ENCODE measurements at places on chromosomes 16 and 17.

DNA sequence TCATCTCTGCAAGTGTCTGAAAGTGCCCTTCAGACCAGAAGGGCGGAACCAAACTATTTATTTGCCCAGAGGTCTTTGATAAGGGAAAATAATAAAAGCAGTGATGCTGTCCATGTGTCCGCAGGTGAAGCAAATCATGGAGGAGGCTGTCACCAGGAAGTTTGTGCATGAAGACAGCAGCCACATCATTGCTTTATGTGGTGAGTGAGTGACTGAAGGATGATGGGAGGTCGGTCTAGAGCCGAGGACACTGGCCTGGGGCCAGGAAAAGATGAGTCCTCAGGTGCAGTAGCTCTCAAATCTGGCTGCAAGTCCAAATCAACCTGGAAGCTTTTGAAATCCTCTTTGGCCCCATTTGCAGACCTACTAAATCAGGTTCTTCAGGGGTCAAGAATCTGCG is 6.1 kb downstream of the SGSM2 start:
- peak; percentile 21 for DNase-seq

DNA sequence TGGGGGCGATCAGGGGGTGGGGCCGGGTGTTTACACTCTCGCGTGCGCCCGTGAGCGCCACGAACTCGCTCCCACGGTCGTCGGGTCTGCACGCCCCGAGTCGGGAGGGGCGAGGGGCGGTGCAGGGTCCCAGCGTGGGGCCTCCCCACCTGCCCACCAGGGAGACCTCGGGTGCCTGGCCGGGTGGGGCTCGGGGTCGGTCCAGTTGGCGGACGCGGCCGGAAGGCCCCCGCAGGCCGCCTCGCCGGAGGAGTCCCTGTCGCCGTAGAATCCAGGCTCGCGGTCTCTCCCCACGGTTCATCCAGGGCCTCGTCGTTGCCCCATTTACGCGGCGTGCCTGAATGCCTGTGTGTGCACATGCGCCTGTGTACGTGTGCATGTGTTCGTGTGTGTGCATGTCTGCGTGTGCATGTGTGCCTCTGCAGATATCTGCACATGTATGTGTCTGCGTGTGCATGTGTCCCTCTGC is 510 bp upstream of the RAB40B start:
- DNase-seq = no peak

DNA sequence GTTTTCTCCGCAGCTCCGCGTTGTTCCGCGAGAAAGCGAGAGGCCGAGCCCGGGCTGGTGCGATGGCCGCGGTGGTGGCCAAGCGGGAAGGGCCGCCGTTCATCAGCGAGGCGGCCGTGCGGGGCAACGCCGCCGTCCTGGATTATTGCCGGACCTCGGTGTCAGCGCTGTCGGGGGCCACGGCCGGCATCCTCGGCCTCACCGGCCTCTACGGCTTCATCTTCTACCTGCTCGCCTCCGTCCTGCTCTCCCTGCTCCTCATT is 404 bp downstream of the EMC6 start:
- DNase-seq = no peak

DNA sequence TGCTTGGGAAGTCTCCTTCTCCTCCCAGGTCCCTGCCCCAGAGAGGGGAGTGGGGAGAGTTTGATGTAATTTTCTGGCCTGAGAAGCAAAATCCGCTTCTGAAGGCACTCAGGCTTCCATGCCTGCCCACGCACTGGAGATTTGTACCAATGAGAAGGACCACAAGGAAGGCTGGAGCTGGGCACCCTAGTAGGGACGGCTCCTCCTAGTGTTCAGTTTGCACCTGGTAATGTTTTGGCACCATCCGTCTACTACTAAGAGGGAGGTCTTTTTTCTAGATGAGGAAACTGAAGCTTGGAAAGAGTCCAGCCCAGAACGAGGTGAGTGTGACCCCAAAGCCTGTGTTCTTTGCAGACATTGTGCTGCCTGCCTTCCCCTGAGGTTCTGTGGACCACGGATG is 83.6 kb upstream of the NLRP1 start:
- DNase-seq = no peak

GRCh38 chr17:43840814-43841213 is 6.2 kb upstream of the CD300LG start:
- DNase-seq = no peak

- no peak for DNase-seq
These were observed 28.9 kb upstream of the CCL2 start for GRCh38 chr17:34226011-34226743.
